ENCODE measurements at places on chromosomes 12 and 14.

DNA sequence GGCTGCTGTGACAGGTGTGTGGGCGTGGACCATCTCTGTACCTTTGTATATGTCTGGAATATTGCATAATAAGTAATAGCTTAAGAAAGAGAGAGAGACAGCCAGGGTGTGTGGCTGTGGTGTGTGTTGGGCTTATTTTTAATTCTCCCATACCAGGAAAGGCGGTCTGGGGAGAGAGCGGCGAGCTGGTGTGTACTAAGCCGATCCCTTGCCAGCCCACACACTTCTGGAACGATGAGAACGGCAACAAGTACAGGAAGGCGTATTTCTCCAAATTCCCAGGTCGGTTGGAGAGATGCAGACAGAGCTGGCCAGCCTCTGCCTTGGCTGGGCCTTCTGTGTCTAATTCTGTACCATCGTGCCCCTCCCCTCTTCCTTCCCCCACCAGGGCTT lies 63.9 kb downstream of the AACS start:
- DNase-seq, result no peak

DNA sequence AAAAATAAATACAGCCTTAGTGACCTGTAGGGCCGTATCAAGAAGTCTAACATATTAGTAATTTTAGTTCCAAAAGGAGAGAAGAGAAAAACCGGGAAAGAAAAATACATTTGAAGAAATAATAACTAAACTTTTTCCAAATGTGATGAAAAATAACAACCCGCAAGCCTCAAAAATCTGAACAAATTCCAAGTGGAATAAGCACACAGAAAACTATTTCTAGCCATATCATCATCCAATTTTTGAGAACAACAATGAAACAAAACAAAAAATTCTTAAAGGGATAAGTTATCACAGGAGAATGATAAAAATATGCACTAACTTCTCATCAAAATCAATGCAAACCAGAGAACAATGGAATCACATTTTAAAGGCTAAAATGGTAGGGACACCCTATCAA lies 198.1 kb upstream of the PLXNC1 start:
- DNase-seq, result no peak

GRCh38 chr14:92507174-92507768 lies 6.3 kb upstream of the RIN3 start:
- peak; percentile 23 for DNase-seq

- no peak for DNase-seq
Observed at GRCh38 chr12:24421759-24422158, 472.3 kb upstream of the SOX5 start.

DNA sequence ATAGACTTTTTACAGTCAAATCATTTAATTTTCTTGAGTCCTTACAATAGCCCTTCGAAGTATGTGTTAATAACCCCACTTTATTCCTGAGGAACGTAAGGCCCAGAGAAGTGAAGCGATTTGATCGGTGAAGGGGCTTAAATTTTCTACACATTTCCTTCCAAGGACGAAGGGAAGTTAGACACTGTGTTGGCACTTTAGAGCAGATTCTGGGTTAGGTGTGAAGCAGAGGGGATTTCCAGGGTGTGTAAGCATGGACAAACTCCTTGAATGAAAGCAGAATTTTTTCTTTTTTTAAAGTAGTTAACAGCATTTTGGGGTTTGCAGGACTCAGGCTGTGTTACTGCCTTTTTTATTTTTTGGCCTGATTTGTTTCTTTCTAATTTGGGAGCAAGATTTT lies 38.9 kb downstream of the PRORP start:
- DNase-seq, result no peak

DNA sequence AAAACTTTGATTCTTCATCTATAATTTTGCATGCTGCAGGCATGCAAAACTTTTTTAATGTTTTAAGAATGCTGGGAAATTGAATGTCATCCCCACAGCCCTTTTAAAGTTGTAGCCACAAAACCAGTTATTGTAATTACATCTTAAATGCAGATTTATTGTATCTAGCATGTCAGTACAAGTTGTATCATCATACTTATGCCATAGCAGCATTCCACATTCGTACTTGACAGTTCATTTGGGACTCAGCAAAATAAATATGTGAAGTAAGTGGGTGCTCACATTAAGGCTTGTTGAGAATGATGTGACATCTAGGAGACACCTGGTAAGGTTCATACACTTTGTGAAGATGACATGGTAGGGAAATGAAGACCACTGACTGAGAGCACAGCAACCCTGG lies 44.0 kb upstream of the GZMB start:
- peak; percentile 59 for DNase-seq
